ENCODE measurements at places on chromosomes 5 and 9. TPM values are rescaled to one million over a fixed set of nuclear protein-coding genes. Genes with fewer than 3 reads are reported as not detected.

ZNF883 gene
- total RNA-seq: 2.1 TPM

CTXN3 gene
- total RNA-seq: not detected

TRIM36 gene
- 5.7 TPM for total RNA-seq

FSD1L gene
- total RNA-seq: 2.7 TPM

LCN10 gene
- total RNA-seq: 7.0 TPM

BAAT gene
- not detected for total RNA-seq

SHOC1 gene
- under 0.01 TPM for total RNA-seq

STOM gene
- total RNA-seq: 250 TPM

GRCh38 chr9:81244631-81245030 lies 444.7 kb downstream of the TLE1 start:
- no peak for DNase-seq

- DNase-seq: no peak
Observed at GRCh38 chr5:172659570-172659908, 18.5 kb downstream of the NEURL1B start.

DNA sequence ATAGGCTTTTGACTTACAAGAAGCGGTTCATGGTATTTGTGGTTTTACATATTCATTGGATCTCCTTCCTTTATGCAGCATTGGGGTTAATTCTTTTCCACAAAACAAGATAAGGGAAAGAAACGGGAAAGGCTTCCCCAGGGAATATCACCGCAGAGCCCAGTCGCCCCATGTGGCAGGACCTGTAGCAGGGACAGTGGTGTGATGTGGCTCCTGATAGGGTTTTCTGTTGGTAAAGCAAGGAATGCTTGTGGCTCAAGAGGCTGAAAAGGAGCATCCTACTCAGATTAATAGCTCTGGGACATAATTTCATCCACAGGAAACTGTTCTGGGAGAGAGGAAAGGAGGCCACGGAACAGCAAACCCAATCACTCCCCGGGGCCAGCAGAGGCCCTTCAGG lies 699.9 kb downstream of the MTRR start:
- DNase-seq: no peak

- DNase-seq: no peak
Observed at GRCh38 chr9:129597355-129598088, 23.4 kb downstream of the C9orf50 start.

- DNase-seq: no peak
Observed at GRCh38 chr9:14497476-14497875, 183.5 kb upstream of the NFIB start.

DNA sequence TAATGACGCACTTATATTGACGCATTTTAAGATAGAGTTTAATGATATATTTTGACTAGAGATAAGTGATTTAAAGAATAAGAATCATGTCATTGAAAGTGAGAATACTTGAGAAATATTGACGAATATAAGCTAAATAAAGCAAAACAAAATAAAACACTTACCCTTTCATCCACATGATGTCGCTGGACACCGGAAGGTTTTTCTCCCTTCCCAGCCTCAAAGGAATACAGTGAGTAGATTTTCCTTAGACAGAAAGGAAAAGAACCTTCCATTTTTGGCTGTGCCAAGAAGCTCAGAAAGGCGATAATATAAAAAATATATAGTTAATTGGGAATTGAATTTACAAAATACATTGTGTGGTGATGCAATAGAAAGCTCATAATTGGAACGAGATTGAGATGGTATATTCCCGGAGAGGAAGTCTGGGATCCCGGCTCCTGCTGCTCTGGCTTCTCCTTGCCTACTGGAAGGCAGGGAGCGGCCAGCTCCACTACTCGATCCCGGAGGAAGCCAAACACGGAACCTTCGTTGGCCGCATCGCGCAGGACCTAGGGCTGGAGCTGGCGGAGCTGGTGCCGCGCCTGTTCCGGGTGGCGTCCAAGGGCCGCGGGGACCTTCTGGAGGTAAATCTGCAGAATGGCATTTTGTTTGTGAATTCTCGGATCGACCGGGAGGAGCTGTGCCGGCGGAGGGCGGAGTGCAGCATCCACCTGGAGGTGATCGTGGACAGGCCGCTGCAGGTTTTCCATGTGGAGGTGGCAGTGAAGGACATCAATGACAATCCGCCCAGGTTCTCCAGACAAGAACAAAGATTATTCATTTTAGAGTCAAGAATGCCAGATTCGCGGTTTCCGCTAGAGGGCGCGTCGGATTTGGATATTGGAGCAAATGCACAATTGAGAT lies at the start of gene PCDHA5:
TSS of gene PCDHA5 (plus strand) at position 239 of the 906 bp plus-strand sequence.
- DNase-seq: no peak

DNA sequence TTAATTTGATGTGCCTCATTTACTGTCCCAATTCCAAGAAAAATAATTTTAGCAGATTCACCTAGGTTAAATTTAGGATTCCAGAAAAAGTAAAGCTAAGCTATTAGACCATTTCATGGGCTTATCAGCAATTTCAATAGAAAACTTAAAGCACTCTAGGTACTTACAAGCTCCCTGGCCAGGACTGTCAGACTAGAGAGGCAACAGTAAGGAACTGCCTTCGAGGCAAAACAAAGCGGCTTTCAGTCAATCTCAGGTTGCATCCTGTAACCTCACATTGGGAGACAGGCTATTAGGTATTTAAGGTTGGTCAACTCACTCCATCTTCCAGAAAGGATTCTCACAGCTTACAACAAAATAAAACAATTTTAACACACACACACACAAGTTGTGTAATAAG lies 48.7 kb upstream of the FSD1L start:
- no peak for DNase-seq

GRCh38 chr5:170100066-170100943 lies 5.4 kb upstream of the FOXI1 start:
- peak; percentile 97 for DNase-seq

- DNase-seq: no peak
Observed at GRCh38 chr5:122304471-122305215, 7.4 kb upstream of the SNCAIP start.

GRCh38 chr9:32875242-32875641 lies 91.9 kb downstream of the TMEM215 start:
- no peak for DNase-seq

DNA sequence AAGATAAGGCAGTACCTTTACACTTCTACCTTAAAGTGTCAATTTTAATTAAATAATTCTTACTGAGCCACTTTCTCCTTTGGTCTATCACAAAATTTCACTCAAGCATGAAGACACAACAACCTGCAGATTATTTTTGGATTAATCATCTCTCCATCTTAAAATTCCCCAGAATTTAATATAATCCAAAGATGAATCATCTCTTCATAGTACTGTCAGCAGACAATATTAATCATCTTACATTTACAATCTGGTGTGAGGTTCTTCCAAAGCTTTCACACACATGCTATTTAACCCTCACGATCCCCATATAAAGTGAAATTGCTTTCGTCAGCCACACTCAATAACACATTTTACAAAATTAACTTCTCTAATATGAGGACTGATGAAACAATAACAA lies 43.0 kb downstream of the LHFPL2 start:
- DNase-seq: no peak

DNA sequence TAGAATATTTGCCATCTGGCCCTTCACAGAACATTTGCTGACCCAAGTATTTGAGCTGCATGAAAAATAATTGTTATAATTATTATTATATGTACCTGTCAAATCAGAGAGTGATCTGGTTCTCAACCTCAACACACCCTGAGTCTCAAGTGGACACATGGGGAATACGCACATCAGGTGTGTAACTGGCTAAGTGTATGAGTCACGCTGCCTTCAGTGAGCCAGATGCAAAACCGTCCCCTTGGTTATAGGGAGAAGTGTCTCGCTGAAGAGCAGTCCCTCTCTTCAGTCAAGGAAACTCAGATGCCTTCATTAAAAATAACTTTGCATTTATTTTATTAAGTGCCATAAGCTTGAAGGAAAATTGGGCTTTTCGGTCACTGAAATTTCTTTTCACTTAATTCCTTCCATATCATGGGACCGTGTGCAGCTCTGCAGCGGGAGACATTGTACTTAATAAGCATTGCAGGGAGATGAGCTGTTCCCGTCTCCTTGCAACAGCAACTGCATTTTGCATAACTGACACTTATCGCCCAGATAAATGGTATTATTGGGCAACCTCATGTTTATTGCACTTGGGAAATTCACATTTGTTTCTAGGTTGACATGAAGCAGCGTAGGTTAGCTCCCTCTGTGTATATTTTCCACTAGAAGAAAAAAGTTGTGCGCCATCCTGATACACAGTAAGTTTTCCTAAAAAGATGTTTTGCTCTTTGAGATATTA lies 512.3 kb upstream of the DAP start:
- no peak for DNase-seq

GRCh38 chr9:91424403-91425176 lies 958 bp upstream of the NFIL3 start:
- DNase-seq: peak; percentile 98

GRCh38 chr5:132746954-132747615 lies at the start of gene CCNI2:
Gene CCNI2, plus strand, starts transcription at chr5:132747426. Its CDS starts 70 bp downstream, at chr5:132747496.
- DNase-seq: peak; percentile 88

DNA sequence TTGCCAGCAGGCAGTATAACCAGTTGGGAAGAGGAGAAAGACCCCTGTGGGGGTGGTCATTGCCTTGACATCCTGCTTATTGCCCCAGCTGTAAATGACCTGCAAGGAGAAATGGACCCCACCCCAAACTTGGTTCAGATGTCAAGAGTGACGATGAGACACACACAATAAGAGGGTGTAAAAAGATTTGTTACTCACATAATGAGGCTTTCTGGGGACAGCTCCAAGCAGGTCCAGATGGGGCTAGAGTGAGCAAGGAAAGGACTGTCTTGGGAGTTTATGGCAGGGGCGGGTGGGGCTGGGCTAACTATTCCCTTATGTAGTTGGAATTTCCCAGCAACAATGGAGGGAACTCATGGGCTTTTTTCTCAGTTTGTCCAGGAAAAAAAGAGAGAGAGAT lies 24.1 kb downstream of the ZNF484 start:
- no peak for DNase-seq

DNA sequence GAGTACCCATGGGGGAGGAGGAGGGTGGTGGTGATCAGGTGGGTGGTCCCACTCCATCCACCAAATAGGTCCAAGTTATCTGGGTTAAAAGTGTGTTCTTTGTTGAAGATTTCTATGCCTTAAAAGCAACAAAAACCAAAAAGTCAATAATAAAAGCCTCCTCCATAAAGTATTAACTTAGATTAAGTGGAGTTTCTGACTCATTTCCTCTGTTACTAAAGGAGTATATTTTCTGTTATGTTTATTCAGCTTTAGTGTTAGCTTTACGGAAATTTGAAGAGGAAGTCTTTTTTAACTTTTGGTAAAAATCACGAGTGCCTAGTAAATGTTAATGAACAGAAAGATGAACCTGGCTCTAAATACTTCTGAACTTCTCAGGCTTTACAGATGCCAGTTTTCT lies 17.8 kb downstream of the FBXO38 start:
- DNase-seq: no peak

DNA sequence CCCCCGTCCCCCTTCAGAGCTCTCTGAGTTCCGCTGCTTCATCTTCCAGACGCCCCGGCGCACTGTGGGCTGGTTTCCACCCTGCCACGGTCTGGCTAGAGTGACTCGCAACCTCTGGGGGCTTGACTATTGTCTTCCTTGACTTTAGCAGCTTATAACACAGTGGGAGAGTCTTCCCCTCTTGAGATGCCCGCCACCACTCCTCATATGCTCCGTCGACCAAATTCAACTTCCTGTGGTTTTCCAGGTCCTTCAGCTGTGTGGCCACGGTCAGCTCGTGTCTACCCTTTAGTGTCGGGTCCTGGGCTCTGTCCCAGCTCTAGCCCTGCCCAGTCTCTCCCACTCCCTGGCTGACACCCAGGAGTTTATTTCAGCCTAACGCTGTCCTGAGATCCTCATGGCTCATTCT lies 28.2 kb upstream of the NCS1 start:
- DNase-seq: no peak

GRCh38 chr5:148922606-148923005 lies 96.2 kb downstream of the ADRB2 start:
- DNase-seq: no peak

DNA sequence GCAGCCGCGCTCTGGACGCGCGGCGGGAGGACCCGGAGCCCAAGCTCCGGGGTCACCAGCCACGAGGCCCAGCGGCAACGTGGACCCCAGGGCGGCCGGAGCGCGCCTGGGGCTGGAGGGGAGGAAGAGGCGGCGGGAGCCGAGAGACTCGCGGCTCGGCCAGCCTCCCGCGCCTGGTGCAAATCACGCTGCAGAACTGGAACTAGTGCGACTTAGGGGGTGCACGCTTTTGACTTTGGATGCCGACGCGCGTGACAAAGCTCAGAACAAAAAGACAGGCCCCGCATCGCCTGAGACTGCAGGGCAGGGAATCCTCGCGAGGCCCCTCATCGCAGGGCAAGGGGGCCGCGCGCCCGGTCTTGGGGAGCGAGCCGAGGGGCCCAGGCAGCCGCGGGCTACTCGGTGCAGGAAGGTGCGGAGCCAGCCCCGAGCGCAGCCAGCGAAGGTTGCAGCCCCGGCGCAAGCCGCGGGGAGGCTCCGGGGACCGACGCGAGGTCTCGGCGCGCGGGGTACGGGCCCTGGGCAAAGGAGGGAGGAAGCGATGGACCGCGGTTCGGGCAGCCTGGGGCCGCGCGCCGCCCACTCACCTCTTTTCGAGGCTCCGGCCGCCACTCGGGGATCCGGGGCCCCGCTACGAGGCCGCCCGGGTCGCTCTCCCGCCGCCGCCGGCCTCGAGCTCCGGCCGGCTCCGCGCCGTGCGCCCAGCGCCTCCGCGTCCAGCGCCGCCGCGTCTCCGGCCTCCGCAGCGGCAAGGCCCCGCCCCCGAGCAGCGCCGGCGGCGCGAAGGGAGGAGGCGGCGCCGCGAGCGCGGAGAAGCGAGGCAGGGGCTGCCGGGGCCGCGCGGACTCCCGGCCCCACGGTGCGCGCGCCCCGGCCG lies at the start of gene GOLM1:
TSS of gene GOLM1 (minus strand) at position 735 of the 877 bp plus-strand sequence. CDS start 20,238 bp downstream, outside the sequence.
- DNase-seq: no peak

Measured in esophagus muscularis mucosa (tissue), 4 donors.